ENCODE measurements at places on chromosomes 16 and 17.

DNA sequence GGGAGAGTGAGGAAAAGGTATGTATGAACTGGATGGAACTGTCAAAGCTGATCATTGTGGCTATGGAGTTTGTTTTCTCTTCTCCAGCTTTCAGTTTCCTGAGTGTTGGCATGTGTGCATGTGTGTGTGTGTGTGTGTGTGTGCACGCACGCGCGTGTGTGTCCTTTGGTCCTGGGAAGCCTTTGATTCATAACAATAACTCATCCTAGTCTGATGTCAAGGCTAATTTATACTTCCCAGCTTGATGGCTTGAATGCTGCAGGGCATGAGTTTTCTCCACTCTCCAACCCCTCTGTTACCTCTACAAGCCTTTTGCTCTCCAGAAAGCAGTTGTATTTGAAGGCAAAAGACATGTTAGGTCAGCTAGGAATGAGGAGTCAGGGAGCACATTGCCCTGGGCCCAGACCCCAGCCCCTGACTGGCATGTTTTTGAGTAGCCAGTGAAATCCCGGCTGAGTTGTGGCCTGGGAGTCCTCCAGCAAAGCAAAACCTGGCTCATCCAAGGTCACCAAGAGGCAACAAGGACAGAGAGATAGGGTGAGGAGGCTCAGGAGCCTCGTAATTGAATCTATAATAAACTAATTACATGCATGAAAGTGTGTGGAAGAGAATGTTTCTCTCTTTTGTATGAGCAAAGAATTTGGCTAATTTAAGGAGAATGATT lies 8.9 kb upstream of the CDC42EP4 start:
- DNase-seq, result no peak

- peak; percentile 96 for DNase-seq
Measured at GRCh38 chr17:18225121-18225641, at the start of gene LLGL1. Gene LLGL1 (plus strand): TSS chr17:18225635. CDS start chr17:18225683, 48 bp downstream.

GRCh38 chr16:48558371-48558841 lies 51.6 kb downstream of the N4BP1 start:
- peak; percentile 77 for DNase-seq

DNA sequence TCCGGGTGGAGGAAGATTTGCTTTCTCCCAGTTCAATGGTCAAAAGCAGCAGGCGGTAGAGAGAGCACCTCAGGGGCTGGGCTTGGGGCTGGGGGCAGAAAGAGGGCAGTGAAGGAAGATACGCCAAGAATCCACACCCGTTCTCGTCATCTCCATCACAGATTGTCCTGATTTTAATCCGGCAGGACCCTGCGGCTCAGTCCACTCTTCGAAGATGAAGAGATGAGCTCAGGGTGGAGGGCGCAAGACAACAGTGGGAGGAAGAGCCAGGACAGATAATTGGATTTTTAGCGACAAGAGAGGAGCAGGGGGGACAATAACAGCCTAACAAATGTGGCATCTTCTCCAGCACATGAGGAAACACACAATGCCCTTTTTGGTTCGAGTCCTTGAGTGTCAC lies 165.9 kb downstream of the SDK2 start:
- DNase-seq, result no peak

GRCh38 chr16:81642943-81643342 lies 136.1 kb upstream of the PLCG2 start:
- no peak for DNase-seq

GRCh38 chr17:8904686-8905085 lies 37.2 kb upstream of the PIK3R6 start:
- DNase-seq, result no peak

DNA sequence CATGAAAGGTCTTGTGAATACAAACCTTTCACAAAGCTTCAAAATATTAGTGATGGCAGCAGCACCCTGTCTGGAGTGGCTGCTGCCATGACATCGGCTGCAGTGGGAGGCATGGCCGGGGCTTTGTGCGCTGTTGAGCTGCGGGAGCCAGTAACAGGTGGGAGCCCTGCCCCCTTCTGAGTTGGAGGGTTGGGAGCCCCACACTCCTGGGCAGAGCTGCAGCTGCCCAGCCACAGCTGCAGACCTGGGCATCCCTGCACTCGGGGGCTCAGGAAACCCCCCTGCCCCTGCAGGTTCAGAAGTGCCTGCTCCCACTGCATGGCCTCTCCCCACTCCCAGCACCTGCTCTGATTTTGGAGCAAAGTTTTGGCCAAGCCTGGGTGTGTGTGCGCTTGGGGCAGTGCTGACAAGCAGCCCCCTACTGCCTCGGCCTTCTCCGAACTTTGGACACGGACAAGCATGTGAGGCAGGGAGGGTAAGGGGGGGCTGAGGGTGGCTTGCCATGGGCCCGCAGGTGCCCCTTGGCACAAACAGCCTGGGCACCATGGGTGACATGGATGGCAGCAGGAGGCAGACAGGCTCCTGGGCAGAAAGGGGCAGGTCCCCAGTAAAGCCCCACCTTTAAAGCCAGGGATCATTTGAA lies 42.7 kb downstream of the IST1 start:
- DNase-seq, result no peak

DNA sequence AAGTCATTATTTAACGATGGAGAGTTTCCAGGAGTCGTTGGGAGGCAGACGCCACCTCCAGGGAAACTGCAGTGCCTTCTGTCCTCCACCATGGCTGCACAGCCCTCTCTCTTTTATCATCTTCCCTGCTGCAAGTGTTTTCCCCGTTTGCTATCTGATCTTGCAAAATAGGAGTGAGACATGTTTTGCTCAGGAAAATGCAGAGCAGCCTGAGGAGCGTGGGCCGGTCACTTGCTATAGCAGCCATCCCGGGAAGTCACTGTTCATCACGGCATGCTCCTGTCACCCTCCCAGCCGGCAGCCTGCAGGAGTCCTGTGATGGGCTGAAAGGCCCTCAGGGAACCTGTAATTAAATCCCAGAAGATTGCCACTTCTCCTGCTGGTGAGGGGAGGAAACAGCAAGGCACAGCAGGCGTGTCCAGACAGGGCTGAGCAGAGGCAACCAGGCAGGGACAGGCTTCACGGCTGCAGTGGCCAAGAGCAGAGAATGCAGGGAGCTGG lies 143.1 kb downstream of the GSG1L start:
- no peak for DNase-seq

DNA sequence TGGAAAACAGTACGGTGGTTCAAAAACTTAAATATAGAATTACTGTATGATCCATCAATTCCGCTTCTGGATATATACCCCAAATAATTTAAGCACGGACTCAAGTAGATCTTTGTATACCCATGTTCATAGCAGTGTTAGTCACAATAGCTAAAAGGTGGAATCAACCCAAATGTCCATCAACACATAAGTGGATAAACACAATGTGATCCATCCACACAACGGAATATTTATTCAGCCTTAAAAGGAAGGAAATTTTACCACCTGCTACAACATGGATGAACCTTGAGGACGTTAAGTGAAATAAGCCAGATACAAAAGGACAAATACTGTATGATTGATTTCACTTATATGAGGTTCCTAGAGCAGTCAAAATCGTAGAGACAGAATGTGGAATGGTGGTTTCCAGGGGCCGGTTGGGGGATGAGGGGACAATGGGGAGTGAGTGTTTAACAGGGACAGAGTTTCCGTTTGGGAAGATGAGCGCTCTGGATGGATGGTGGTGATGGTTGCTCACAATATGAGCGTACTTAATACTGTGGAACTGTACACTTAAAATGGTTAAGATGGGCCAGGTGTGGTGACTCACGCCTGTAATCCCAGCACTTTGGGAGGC lies 5.4 kb upstream of the RNF222 start:
- no peak for DNase-seq

GRCh38 chr16:62933929-62934328 lies 897.7 kb upstream of the CDH8 start:
- DNase-seq, result no peak

DNA sequence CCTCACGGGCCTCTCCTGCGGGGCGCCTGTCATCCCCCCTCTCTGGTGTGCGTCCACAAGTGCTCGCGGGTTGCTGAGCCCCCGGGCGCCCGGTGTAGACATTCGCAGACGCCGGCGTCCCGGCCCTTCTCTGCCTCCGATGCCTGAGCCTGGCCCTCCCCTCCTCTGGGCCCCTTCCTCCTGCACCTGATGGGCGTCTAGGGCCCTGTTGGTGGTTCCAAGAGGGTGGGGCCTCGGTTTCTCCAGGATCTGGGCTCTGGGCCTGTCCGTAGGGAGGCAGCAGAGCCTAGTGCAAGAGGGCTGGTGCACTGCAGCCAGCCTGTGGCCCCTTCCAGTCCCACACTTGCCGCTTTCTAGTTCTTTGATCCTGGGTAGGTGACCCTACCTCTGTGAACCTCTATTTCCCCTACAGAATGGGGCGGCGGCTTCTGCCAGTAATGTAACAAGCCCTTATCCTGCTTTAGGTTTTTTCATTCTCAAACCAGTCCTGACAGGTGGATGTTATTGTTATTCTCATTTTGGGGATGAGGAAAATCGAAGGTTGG lies 623 bp downstream of the E4F1 start:
- DNase-seq, result peak; percentile 76

- no peak for DNase-seq
Measured at GRCh38 chr17:79088247-79088996, 13.8 kb downstream of the ENGASE start.

DNA sequence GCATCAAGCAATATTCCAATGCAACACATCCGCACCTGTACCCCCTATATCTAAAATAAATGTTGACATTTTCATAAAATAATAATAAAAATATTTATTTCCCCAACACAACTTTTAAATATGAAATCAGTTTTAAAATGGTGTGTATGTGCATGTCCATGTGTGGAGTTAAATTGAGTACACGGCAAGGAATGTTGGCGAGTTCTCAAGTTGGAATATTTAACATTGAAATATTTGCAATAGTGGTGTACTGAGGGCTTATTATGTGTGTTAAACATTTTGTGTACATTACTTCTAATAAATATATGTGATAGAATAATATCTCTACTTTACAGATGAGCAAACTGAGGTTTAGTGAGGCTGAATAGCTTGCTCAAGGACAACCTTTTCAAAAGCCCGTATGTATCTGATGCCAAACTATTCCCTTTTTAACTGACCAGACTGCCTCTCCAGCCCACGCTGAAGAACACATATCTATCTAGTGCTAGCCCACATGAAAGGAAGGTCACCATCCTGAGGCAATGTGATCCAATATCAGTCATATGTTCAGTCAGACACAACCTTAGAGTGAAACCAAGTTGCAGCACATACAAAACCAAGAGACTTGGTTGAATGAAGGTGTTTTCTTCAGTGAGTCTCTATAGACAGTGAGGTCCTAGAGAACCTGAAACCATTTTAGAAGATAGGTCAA lies 192.2 kb upstream of the CDH11 start:
- DNase-seq, result no peak

DNA sequence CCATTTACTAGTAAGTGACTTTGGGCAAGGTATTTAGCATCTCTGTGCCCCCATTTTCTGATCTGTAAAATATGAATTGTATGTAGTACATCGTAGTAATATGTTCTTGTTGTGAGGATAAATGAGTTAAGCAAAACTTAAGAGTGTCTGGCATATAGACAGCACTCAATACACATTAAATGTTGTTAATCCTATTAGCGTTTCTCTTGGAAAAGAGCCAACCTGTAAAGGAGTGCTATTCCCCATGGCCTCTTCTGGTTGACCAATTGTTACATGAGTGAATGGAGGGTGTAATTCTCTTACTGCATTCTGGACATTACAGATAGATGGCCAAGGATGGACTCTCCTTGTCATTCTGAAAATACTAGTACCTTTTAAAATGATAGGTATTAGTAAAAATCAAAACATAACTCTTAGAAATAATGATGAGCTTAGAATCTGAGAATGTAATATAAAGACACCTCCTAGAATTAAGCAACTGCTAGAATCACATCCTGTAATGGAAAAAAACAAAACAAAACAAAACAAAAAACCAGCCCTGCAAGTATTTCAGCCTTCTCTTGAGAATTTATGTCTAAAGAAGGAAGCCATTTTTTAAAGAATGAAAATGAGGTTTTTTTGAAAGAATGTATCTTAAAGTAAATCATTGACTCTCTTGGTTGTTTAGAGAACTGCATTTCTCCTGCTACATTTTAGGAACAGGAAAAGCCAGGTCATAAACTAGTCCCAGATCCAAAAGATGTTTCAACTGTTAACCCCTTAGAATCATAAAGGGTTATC lies 30.5 kb downstream of the IQCK start:
- peak; percentile 51 for DNase-seq

- DNase-seq, result no peak
Measured at GRCh38 chr16:26149364-26150190, 457.8 kb downstream of the HS3ST4 start.

DNA sequence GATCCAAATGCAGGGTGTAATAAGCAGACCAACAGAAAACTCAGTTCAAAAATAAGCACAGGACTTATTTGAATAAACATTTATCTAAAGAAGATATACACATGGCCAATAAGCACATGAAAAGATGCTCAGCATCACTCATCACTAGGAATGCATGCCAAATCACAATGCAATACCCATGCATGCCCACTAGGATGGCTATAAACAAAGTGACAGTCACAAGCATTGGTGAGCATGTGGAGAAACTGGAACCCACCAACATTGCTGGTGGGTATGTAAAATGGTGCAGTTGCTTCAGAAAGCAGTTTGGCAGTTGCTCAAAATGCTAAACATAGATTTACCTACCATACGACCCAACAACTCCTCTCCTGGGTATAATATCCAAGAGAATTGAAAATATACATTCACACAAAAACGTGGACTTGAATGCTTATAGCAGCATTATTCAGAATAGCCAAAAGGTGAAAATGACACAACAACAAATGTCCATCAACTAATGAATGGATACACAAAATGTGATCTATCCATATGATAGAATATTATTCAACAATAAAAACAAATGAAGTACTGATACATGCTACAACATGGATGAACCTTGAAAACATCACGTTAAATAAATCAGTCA lies 20.1 kb downstream of the UBE2O start:
- no peak for DNase-seq

GRCh38 chr17:5715478-5715877 lies 131.2 kb upstream of the NLRP1 start:
- DNase-seq, result no peak

DNA sequence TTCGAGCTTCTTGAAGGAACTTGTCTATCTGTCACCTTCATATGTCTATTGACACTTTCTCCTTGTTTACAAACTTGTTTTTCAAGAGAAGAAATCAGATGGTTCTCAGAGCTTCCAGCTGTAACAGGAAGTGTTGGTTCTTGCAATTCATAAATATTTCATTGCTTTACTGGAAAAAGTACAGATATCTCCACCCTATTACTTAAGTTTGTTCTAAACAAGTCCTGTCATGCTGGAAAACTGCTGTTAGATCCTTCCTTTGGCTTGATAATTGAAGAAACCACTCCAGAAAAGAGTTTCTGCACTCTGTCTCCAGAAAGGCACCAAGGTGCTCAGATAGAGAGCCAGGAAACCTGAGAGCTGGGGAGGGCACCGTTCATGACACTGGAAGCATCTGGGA lies 181.6 kb downstream of the DNAH9 start:
- DNase-seq, result no peak

Data from fibroblast of villous mesenchyme (primary cell).